ENCODE measurements at places on chromosomes 16 and 17.

DNA sequence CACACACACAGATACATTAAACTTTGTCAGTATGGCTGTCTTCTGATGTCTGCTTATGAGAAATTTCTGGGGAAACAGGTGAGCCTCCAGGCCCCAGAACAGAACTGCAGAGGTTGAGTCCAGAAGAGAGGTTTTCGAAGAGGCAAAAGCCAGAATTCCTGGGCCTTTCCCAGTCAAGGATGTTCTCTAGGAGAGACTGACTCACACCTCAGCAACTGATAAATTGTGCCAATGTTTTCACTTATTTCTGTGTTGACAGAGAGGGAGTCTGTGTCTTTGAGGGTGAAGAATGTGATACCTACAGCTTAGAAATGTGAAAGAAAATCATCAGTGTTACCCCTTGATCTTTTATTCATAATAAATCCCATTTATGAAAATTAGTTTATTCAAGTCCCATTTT, 30.3 kb downstream of the LDHD start:
- no peak for DNase-seq

GRCh38 chr17:31134576-31134975, 39.8 kb downstream of the NF1 start:
- no peak for DNase-seq

GRCh38 chr17:1493291-1493980, 950 bp upstream of the MYO1C start:
- no peak for DNase-seq

DNA sequence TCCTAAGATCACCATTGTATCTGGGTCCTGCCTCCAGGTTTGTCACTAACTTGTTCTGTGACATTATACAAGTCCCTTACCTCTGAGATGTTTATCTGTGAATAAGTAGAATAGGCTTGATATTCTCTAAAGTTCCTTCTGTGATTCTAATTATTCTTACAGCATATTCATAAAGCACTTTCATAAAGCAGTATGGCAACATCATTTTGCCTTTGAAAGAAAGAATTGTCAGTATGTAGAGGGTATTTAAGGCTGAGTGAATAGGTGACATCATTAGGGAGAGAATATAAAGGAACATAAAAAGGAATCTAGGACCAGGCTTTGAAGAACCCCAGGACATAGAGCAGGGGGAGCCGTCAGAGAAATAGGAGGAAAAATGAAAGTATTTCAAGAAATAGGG, 15.6 kb downstream of the VMP1 start:
- no peak for DNase-seq

- no peak for DNase-seq
Observed at GRCh38 chr16:85663891-85664321, 24.8 kb downstream of the GINS2 start.

DNA sequence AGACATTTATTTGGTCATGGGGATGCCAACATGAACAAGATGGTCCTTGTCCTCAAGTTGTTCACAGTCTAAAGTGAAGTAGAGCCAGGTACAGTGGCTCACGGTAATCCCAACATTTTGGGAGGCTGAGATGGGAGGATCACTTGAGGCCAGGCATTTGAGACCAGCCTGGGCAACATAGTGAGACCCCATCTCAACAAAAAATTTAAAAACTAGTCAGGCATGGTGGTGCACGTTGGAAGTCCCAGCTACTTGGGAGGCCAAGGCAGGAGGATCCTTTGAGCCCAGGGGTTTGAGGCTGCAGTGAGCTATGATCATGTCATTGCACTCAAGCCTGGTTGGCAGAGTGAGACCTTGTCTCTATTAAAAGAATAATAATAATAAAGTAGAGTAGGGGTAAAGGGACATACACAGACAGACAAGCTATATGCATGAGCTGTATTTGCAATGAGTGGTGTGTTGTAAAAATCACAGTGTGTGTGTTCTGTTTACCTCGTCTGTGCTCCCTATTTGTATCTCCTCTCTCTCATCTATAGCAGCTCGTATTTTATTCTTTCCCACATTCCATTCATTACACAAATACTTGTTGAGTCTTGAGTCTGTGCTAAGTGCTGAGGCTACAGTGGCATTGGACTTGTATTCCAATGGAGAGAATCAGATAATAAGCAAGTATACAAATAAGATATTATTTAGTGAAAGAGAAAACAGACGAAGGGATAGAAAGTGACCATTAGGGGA, 73.9 kb upstream of the DHX40 start:
- DNase-seq: no peak

DNA sequence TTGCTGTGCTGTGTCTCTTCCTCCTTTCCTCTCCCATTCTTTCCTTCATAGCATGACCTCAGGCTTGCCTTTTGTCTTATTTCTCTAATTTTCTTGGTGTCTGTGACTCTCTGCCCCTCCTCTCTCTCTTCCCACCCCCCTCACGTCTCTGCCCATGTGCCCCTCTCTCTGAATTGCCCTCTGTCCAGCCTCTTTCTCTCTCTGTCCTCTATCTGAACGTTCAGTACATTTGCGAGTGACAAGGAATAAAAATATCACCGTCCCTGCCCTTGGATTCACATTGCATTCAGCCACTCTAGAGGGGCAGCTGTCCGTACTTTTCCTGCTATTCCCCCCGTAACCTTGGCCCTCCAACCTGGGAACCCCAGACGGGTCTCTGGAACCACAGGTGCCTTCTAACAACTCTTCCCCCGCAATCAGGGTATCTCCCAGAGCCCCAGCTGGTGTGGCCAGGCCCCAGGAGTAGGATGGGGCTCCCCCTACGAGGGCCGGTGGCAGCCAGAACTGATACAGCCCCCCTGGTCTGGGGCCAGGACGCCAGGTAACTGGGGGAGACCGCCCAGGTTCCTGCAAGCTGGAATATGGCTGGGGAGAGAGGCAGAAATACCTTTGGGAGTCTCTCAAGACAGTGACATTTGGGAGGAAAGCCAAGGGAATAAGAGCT, 1.8 kb downstream of the KIF1C start:
- no peak for DNase-seq

DNA sequence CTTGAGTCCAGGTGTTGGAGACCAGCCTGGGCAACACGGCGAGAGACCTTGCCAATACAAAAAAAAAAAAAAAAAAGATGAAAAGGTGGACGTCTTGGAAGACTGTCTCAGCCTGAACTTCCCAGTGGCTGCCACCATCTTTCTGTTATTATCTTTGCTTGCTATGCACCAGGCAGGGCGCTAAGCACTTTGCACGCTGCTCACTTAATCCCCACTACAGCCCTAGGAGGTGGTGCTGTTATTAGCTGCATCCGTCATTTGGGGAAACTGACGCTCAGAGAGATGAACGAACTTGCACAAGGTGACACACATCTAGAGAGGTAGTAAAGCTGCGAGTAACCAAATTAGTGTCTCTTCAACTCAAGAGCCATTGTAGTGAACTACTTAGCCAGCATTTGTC, 708 bp upstream of the CPPED1 start:
- no peak for DNase-seq

DNA sequence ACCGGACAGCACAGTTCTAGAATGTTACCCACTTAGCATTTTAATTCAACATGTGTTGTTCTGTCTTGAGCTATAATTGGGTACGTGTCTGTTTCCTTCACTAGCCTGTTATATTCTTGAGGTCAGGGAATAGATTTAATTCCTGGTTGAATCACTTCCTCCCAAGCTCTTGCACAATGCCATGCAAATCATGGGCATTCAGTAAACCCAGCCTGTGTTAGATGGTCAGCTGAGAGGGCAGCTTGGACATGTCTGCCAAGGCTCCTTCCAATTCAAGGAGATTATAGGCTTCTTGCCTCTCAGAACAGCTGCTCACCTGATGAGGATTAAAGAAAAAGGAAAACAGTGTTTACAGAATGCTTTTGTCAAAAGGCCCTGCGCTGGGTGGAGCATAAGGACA, 12.6 kb downstream of the C1QTNF1 start:
- DNase-seq: no peak

- DNase-seq: no peak
Observed at GRCh38 chr16:77711775-77712174, 10.5 kb upstream of the NUDT7 start.

DNA sequence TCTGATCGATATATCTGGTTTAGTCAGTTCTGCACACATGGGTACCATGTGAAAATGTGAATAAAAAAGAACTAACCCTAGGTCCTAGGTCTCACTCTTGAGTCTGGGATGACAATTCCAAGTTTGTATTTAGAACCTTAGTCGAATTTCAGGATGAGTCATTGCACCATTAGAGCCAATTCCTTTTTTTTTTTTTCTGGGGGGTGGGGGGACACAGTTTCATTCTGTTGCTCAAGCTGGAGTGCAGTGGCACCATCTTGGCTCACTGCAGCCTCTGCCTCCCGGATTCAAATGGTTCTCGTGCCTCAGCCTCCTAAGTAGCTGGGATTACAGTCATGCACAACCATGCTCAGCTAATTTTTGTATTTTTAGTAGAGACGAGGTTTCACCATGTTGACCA, 41.6 kb downstream of the SPAG9 start:
- no peak for DNase-seq

- DNase-seq: no peak
Observed at GRCh38 chr16:65600629-65601028, 478.8 kb upstream of the CDH11 start.

DNA sequence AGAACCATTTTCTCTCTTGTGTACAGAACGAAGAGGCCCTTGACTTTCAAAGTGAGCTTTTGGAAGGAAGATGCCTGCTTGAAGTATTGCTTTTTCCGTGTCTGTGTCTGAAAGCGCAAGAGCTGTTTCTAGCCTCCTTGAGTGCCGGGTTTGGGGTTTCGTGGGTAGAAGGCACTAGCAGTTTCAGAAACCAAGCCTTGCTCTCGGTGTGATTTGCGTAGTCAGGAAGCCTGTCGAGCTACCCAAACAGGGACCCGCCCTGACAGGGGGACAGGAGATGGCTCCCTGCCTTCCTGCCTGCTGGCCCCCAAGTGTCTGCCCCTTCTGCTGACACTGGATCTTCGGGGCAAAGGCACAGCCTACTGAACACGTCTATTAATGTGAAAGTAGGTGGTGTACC, 322.0 kb downstream of the MAF start:
- no peak for DNase-seq

DNA sequence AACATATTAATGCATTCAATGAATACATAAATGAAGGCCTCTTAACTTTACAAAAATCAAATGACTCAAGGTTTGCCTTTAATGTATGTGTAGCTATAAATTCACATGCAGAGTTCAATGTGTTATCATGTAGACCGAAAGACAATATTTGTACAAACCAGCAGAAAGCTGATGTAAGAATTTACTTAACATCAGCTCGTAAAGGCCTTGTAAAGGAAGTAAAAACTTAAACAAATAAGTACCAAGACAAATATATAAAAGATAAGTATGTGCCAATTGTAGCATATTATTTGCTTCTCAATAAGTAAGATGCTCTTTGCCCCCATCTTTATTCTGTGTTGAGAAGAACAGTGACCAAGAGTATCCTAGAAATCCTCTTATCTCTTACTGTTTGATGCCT, 105.7 kb downstream of the SYCE1L start:
- no peak for DNase-seq

- no peak for DNase-seq
Observed at GRCh38 chr16:28321700-28322411, 29.5 kb downstream of the SBK1 start.

- DNase-seq: peak; percentile 20
Observed at GRCh38 chr17:67689534-67690177, 28.1 kb upstream of the NOL11 start.

GRCh38 chr16:67423611-67424260, 7.2 kb upstream of the HSD11B2 start:
- DNase-seq: no peak

GRCh38 chr16:24849641-24850040, 3.9 kb downstream of the SLC5A11 start:
- DNase-seq: no peak

GRCh38 chr17:4152471-4152870, 9.5 kb downstream of the CYB5D2 start:
- DNase-seq: no peak

GRCh38 chr16:82024316-82024715, 10.7 kb upstream of the HSD17B2 start:
- DNase-seq: no peak

- no peak for DNase-seq
Observed at GRCh38 chr17:44023545-44024270, 8.9 kb upstream of the TMEM101 start.

DNA sequence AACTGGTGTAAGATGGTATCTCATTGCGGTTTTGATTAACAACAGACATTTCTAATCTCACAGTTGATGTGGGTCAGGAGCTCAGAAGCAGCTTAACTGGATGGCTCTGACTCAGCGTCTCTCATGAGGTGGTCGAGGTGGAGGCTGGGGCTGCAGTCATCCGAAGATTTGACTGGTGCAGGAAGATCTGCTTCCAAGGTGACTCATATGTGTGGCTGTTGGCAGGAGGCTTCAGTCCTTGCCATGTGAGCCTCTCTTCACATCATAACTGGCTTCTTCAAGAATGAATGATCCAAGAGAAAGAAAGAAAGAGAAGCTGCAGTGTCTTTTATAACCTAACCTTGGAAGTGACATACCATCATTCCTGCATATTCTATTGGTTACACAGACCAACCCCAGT, 376.1 kb downstream of the SEC14L1 start:
- DNase-seq: no peak

DNA sequence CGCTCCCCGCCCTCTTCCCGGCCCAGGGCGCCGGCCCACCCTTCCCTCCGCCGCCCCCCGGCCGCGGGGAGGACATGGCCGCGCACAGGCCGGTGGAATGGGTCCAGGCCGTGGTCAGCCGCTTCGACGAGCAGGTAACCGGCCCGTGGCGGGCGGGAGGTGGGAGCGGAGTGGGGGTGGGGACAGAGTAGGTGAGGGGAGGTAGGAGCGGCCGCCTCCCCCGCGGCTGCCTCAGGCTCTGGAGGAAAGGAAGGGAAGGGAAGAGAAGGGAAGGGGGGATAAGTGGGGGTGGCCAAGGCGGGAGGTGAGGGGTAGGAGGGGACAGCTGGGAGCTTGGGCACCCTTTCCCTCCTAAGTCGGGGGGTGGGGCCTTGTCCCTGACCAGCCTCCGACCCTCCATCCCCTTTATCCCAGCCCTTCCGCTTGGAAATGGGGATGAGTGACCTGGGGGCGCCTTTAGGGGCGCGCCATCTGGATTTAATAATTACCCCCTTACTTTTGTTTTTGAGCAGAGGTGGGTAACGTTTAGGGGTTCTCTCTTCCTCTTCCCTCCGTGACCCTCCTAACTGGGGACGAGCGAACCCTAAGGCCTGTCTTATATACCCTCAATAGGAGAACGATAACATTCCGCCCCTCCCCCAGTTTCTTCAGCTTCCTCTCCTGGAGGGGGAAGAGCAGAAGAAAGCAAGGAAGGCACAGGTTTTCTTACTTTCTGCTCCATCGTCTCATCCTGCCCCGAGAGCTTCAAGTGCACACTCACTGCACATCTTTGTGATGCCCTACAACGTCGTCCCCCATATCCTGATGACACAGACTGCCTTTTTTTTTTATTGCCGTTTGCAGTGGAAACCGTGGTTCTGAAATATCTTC, 694 bp downstream of the NF1 start:
- no peak for DNase-seq

DNA sequence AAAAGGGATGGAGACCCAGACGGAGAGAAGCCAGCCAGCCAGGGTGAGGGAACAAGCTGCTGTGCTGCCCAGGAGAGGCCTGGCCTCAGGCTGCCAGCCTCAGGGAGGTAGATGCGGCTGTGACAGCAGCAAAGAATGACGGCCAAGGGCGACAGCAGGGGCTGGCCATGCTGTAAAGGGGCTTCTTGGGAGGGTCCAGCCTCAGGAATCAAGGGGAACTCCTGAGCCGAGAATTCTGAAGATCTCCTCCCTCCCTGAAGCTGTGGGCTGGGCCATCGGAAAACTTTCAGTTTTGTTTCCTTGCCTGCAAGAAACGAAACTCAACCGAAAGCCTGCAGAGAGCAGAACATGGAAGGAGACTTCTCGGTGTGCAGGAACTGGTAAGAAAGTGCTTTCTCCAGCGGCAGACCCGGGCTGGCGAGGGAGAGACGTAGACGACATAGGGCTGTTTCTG, at the start of gene XAF1:
XAF1 (plus strand) TSS at position 316 of the 454 bp plus-strand sequence; CDS start at position 349, 33 bp downstream.
- DNase-seq: no peak

Measured in brain pericyte (primary cell).